ENCODE measurements at places on chromosomes 12 and 14.
A peak's percentile ranks its signal among the peaks of the same experiment; 100 is the strongest.

DNA sequence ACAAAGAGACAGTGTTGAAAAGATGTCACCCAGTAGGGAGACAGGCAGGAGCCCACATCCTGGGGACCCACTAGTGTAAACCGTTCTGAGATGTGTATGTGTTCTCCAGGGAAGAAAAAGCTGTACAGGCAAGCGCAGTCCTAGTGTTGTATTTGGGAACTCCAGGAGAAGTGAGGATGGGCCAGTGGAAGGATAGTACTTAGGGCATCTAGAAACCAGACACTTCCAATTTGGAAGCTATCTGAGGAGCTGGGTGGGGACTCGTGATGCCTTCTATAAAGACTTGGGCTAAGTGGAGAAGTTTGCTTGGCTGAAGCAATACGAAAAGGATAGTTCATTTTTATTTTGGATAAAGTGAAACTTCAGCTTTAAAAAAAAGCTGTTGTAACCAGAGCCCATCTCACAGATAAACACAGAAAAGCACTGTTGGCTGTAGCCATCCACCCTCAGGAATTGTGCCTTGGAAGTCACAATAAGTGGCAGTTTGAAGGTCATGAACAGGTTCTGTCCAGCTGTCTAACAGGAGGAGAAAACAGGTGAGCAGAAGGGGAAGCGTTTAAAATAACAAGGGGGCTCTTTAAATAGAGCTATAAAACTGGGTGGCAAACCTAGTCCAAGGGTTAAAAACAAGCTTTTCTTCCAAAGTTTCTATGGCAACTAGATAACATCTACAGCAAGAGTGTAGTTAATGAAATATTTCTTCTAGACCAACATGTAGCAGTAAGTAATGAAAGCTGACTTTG, 108.0 kb upstream of the ARHGAP5 start:
- no peak for DNase-seq

DNA sequence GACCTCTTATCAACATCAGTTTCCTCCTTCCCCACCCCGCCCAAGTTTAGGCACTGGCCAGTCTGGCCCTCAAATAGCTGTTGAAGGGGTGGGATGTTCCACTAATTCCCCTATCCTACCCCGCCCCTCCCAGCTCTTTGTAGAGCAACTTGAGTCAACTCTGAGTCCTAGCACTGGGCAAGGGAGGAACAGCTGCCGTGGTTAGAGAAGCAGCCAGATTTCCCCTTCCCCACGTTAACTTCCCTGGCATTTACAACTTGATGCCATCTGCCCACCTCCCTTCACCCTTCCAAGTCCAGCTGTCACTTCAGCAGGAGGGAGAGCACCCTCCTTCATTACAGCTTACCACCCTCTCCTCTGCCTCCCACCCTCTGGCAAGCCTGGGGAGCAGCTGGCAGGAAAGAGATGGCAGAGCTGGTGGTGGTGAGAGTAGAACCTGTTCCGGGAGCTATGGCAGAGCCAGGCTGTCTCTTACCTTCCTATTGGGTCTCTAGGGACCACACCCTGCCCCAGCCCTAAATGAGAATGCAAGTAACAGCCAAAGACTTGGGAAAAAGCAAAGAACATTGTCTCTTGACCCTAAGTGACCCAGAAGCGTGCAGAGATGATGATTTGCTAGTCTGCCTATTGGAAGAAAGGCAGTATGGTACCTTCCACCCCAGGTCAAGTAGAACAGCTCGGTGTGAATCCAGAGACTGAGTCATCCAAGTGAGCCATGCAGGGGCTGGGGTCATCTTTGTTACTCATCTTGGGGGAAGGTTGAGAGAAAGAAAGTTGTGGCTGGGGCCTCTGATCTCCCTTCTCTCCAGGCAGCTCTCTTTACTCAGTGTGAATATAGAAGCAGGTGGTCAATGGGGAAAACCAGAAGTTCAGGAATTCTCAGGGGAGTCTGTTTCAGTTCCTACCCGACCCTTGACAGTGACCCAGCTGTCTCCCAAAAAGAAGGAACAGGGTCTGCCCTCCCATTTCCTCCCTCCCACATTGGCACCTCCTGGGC, 1.5 kb downstream of the BLOC1S1 start:
- no peak for DNase-seq

GRCh38 chr14:65550779-65551643, 138.5 kb downstream of the FUT8 start:
- no peak for DNase-seq

GRCh38 chr12:42669553-42669952, 80.0 kb upstream of the PRICKLE1 start:
- no peak for DNase-seq

- DNase-seq = no peak
Measured at GRCh38 chr14:96911499-96912149, 114.4 kb downstream of the VRK1 start.

DNA sequence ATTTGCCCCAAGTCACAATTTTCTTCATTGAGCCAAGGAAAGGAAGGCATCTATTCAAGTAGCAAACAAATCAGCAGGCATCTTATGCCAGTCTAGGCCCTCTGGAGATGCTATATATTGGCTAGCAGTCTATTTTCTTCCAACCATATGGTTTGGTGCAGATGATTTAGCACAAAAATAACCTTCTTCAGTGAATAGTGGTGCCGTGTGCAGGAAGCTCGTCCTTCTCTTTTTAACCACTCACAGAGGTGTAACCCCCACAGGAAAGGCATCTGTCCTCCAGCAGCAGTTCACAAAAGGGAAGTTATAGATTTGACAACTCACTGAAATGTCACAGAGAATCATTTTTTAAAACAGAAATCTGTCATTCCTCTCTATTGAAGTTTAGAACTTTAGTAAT, 445.7 kb upstream of the SYT1 start:
- DNase-seq = no peak

GRCh38 chr12:5185435-5186069, 141.9 kb downstream of the KCNA5 start:
- DNase-seq = no peak

DNA sequence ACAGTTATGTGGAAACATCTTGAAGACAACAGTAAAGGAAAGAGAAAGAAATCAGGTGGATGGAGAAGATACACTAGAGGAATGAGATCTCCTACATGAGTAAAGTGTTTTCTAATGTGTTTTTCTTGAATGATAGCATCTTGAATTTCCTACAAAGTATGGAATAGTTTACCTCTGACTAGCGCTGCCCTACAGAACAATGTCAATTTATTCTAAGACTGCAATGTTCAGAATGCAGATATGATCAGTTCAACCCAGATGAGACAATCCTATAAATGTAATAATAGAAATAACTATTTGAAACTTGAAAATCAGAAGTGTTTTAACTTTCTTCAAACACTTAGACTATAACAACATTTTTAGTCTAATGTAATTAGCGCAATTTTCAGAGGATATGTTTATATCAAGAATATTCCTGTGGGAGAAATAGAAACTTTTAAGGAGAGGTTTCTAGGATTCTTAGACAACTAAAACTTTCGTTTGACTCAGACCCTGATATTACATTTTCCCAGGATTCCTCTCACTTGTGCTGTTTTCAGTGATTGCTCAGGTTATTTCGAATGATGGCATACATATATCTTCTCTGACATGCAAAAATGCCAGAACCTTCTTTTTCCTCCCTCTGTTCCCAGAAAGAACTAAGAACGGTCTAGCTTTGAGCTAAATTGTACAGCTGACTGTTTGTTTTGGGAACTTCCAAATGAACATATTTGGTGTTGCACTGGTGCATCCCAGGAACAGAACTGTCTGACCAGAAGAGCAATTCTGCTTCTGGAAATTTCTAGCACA, 1017.4 kb downstream of the DIO2 start:
- no peak for DNase-seq

- peak; percentile 54 for DNase-seq
Measured at GRCh38 chr12:94603434-94604365, 46.7 kb downstream of the TMCC3 start.

- no peak for DNase-seq
Measured at GRCh38 chr14:56703947-56704346, 106.3 kb downstream of the OTX2 start.

DNA sequence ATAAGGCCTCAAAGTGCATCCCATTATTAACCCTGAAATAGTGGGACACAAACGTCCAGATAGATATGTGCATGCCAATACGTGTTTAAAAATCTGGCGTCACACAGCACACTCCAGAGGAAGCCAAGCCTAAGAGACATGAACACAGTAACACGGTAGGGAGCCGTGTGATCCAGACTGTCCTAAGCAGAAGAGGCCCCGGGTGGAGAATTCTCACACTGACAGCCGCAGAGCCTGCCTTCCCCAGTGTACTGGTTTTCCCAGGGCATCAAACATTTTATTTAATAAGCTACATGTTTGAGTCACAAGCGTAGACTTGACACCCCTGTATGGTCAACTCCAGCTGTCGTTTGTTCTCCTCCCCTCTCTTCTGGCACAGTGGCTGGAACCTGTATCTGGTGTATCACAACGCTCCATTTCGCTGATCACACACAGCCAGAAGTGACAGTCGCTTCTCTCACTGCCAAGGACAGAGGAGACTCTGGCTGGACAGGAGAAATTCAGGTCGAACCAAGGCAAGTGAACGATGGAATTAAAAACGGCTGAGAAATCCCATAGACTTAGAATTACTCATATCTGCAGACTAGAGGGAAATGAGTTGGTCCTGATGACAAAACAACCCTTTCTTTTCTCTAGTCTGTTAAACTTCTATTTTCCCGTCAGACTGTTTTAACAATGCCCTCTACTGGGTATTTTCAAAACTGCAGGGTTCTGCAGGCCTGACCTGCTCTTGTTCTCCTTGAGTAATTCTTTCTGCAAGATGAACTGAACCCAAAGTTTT, 359.9 kb downstream of the RGS6 start:
- no peak for DNase-seq

DNA sequence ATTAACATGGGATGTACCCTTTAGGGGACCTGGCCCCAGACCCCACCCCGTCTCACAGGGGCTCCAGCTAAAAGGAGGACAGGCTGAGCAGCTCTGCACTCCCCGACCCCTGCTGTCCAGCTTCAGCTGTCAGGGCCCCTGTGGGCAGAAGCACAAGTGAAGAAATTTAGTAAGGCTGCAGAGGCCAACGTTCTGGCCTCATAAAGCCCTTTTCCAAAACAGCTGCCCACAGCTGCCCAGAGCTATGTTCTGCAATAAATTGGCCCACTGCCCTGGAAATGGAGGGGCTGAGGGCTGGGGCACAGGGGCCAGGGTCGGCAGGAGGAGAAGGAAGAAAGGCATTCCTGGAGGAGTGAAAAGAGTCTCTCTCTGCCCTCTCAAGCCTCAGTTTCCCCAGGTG, 357.1 kb downstream of the BCL11B start:
- no peak for DNase-seq

DNA sequence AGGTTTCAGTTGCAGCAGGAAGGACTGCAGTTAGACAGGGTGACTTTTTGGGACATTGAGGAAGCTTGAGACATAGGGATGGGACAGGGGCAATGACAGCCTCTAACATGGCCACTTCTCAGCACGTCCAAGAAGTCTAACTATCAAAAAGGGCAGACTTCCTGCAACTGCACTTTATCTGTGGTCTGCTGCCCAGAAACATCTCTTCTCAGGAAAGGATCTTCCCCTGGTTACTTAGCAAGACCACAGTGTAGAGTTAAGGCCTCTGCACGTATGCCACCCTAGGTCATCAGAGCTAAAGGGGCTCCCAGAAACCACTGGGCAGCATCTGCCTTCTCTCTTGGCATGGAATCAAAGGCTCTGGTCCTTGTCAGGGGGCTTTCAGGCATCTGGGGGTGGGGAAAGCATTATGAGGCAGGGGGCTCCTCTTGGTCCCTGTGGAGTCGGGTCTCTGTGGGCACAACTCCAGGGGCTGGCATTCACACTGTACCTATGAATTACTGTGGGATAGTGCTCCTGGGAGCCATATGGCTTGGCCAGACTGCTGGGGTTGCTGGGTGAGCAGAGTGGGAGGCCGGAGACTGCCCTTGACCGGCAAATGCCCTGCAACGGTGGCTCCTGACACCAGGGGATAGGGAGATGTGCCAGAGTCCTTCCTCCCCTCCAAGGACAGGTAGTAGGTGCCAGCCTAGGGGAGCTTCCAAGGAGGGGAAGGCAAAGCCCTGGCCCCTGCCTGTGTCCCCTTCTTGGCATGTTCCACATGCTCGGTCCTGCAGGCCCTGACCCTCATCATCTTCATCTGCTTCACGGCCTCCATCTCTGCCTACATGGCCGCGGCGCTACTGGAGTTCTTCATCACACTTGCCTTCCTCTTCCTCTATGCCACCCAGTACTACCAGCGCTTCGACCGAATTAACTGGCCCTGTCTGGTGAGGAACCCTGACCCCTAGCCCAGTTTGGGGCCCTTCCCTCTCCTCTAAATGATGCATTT, 1.0 kb downstream of the CMTM5 start:
- no peak for DNase-seq

- no peak for DNase-seq
Measured at GRCh38 chr14:75711796-75712211, 50.8 kb downstream of the TTLL5 start.

DNA sequence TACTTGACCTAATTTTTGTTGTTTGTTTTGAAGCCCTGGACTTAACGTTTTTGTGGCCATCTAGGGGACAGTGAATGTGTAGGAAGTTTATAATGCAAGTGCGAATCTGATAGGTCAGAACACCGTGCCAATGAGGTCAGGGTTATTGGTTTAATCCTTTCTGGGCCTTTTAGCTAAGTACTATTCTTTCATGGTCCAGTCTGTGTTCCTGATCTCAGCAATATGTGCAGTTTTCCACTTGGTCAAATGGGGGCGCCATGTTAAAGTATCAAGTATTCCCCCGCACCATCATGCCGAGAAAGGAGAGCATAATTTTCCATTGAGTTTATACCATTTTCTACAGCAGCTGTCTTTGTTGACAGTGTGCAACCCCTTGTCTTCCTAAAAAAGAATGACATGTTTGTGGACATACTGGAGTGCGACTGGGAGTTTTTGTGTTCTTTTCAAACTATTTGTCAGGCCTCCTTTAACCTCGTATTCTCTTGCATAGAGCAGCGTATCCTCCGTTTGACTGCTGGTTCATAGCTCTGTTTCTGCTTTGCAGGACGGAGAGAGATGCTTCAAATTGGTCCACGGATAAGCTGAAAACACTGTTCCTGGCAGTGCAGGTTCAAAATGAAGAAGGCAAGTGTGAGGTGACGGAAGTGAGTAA, 1.3 kb downstream of the AHSA1 start:
- DNase-seq = peak; percentile 55

- no peak for DNase-seq
Measured at GRCh38 chr14:102200690-102201352, 61.1 kb downstream of the WDR20 start.

GRCh38 chr14:89207925-89208328, 209.1 kb downstream of the FOXN3 start:
- DNase-seq = no peak

GRCh38 chr14:104080376-104081260, 4.9 kb upstream of the ASPG start:
- DNase-seq = no peak

DNA sequence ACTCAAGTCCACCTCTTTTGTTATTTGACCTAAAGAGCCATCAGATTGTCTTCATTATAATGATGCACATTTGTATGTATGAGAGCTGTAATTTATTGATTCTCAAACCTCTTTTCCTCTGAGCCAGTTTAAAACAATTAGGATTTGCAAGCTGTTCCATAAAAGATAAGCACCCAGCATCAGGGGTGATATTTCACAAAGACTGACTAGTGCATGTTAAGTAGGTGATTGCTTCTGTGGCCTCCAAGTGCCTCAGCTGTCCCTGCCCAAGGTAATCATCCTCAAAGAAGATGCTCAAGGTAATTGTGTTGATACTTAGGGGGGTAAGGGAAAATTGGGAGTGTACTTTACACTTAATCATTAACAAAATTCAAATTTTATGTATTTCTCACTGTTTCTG, 18.2 kb downstream of the CEP128 start:
- no peak for DNase-seq

- no peak for DNase-seq
Measured at GRCh38 chr14:52299692-52300278, 14.3 kb upstream of the PTGER2 start.

Data from stimulated activated CD4-positive, alpha-beta T cell treated with anti-CD3 and anti-CD28 coated beads, Interleukin-4, amount 100 ng/mL, for 1 hour (primary cell).